ENCODE measurements at places on chromosomes 5 and 9. TPM values are rescaled to one million over a fixed set of nuclear protein-coding genes. Genes with fewer than 3 reads are reported as not detected.

- DNase-seq: no peak
These were observed 144.3 kb downstream of the CDH12 start for GRCh38 chr5:22708770-22709328.

- DNase-seq: no peak
These were observed 69.4 kb upstream of the SPATA31D4 start for GRCh38 chr9:81858657-81859430.

DNA sequence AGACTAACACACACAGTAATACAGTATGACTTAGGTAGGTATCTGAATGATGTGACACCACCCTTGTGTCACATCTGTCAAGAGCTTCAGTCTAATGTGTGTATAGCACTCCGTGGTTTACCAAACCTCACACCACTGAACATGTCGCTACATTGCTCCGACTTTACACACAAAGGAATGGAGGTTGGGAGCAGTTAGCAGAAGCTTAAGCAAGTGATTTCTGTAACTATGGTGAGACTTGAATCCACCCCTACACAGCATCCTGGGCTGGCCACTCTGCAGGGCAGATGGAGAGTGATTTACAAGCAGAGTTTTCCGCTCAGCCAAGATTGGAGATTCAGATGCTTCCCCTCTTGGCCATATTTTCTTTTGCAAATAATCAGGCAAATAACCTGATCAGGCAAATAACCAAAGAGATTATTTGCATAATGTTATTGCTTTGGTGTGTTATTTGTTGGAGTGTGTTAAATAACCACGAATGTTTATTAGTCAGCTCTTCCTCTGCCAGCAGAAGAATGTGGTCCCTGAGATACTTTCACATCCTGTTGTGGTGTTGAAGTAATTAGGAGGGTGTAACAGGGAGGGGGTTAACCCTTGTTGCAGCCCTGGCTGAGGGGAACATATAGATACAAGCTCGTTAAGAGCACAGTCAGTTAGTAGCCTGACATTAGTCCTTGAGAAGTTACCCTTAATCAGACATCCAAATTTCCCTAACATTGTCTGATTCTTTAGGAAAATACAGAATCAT is 92.8 kb downstream of the SNX18 start:
- DNase-seq: no peak

DNA sequence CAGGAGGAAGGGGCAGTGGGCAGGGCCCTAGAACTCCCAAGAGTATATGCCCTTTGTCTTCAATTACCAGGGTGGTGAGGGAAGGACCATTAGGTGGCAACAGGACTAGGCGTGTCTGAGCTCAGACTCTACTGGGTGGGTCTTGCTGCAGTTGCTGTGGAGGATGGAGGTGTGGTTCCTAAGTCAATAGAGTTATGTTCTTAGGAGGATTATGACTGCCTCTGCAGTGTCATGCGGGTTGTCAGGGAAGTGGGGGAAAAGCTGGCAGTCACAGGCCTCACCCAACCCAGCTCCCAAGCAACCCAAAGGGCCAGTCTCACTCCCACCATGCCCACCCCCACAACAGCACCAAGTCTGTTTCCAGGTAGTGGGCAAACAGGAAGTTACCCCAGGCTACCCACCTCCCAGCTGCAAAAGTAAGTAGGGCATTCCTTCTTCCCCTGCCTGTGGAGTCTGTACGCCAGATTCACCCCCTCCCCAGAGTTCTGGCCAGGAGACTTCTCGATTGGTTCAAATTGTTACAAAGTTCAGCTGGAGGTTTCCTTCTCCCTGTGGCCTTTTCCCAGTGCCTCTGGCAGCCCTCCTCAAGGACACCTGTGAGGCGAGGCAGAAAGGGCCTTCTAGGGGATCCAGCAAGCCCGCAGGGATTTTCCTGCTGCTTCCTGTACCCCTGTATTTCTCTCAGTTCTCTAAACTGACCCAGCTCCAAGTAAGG is 145.3 kb downstream of the HINT1 start:
- peak; percentile 5 for DNase-seq

- DNase-seq: no peak
These were observed 576.5 kb downstream of the CSNK1G3 start for GRCh38 chr5:124088289-124089032.

GRCh38 chr5:103434057-103434456 is 128.5 kb downstream of the NUDT12 start:
- no peak for DNase-seq

- DNase-seq: no peak
These were observed 757 bp downstream of the SAPCD2 start for GRCh38 chr9:137069508-137070091.

- no peak for DNase-seq
These were observed 420.6 kb downstream of the CTNND2 start for GRCh38 chr5:11483630-11484029.

GRCh38 chr9:86337469-86338108 is 16.6 kb downstream of the TUT7 start:
- DNase-seq: no peak

DNA sequence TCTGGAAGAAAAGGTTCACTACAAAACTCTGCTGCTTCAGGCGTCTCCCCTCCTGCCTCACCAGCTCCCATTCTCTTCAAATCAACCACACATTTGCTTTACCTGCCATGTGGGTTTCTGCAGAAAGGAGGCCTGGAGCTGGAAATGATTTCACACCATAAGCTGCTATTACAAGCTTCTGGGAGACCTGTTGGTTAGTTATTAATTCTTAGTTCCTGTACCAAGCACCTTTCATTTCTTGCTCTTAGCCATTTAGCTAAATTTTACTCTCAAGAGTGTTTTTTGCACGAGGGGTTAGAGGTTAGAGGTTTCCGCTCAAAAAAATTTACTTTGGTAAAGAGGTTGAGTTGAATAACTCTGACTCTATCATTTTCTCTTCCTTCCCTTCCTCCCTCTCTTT is 70.3 kb downstream of the MAP1B start:
- no peak for DNase-seq

DNA sequence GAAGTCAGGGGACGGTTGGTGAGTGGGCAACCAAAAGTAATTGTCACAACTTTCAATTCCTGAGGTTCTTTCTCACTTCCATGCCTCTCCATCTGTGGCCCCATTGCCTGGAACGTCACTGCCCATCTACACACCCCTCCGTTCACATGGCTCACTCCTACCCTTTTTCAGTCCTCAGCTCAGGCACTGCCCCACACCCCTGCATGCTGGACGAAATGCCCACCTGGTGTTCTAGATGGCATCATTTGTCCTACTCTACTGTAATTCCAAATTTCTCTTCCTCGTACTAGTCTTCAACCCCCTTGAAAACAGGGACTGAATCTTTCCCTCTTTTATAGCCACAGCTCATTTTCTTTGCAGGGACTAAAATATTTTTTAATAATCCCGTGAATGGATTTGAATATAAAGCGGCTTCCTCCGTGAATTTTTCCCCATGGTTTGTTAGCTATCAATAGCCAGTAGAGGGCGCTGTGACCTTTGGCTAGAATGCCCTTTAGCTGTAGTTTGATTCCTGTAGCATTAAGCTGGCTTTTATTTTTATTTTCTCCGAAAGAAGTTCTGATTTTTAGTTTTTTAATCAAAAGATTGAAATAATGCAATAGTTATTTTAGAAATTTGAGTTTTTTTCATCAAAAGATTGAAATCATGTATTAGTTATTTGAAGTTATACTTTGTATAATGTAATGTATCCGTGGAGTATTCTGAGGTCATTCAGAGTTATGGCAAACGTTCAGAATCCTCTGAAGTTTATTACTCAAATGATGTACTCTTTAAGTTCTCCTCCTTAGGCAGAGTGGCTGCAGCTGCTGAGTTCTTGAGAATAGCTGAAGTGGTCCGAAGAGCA is 232.1 kb downstream of the SH3GL2 start:
- peak; percentile 88 for DNase-seq

GRCh38 chr9:37405350-37405749 is 17.1 kb upstream of the GRHPR start:
- DNase-seq: no peak

- DNase-seq: peak; percentile 78
These were observed 5.1 kb upstream of the ARSI start for GRCh38 chr5:150307617-150308426.

DNA sequence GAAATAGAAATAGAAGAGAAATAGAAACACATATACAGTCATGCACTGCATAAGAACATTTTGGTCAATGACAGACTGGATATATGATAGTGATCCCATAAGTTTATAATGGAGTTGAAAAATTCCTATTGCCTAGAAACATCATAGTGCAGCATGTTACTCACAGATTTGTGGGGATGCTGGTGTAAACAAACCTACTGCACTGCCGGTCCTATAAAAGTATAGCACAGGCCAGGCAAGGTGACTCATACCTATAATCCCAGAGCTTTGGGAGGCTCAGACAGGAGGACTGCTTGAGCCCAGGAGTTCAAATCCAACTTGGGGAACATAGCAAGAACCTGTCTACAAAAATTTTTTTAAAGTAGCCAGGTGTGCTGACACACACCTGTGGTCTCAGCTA is 240.6 kb upstream of the MAP3K1 start:
- no peak for DNase-seq

DNA sequence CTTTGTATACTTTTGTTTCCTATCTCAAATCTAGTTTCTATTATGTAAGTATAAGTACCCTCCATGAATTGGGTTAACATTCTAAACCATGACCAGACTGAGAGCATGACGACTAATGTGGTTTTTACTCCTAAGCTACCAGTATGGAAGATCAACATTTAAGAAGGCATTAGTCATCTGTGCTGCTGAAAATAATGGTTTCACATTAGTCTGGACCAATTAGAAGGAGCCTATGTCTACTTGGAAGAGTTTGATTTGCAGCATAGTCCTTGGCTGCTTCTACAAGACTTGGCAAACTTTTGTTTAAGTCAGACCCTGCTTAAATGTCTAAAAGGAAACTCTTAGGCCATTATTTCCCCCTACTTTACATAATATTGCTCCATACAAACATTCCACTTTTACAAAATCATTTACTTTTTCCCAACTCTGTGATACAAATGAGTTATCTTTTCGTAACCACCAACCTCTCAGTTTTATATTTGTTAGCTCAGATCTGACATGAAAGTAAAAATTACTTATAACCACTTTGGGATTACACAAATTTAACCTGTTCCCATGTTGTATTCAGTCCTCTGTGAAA is 186.7 kb downstream of the COMMD10 start:
- no peak for DNase-seq

GRCh38 chr9:109336409-109336808 is 15.6 kb upstream of the EPB41L4B start:
- DNase-seq: no peak

FST gene
- total RNA-seq: 14.4 TPM

TICAM2 gene
- 4.0 TPM for total RNA-seq

SH3GL2 gene
- total RNA-seq: 0.21 TPM

MOB3B gene
- 4.2 TPM for total RNA-seq

RNF145 gene
- total RNA-seq: 52.9 TPM

ANKDD1B gene
- total RNA-seq: 2.3 TPM

SLC6A18 gene
- not detected for total RNA-seq

IQGAP2 gene
- 32.8 TPM for total RNA-seq

CARTPT gene
- not detected for total RNA-seq

UNC13B gene
- total RNA-seq: 33.0 TPM

SELENOP gene
- total RNA-seq: 185 TPM

Measured in tongue (tissue), 3 donors.